ENCODE measurements at places on chromosomes 11 and 22.

DNA sequence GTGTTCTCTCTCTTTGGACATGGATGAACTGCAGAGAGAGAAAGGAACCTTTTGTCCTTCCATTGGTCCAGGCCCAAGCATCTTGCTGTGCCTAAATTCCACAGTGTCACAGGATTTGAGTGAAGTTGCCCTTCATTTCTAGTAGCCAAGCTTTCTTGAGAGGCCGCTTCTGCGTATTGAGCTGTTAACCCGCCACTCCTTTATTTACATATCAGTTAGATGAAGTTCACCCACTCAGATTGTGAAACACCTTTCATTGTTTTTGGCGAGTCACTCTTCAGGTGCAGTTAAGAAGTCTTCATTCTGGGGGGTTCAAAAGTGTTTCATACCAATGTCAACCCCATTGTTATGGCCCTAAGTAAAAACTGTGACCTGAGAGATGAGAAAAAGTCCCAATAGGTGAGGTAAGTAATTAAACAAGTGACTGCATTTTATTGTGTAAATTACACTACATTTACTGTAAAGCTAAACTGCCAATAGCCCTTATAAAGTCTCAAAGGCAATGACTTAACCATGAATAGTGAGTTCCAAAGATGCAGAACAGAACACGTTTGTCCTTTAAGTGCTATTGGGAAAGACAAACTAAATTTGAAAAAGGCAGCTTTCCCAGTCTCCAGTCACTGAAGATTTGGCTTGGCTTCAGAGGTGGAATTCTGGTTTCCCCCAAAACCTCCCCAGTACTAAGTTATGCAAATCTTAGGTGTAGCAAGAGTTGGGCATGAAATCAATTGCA is 61.0 kb downstream of the APIP start:
- DNase-seq: no peak

- no peak for DNase-seq
Observed at GRCh38 chr11:47111318-47111804, 65.3 kb downstream of the ARFGAP2 start.

- no peak for DNase-seq
Observed at GRCh38 chr22:25021409-25021808, 68.9 kb downstream of the KIAA1671 start.

- no peak for DNase-seq
Observed at GRCh38 chr11:10305262-10305963, 540 bp downstream of the ADM start.

DNA sequence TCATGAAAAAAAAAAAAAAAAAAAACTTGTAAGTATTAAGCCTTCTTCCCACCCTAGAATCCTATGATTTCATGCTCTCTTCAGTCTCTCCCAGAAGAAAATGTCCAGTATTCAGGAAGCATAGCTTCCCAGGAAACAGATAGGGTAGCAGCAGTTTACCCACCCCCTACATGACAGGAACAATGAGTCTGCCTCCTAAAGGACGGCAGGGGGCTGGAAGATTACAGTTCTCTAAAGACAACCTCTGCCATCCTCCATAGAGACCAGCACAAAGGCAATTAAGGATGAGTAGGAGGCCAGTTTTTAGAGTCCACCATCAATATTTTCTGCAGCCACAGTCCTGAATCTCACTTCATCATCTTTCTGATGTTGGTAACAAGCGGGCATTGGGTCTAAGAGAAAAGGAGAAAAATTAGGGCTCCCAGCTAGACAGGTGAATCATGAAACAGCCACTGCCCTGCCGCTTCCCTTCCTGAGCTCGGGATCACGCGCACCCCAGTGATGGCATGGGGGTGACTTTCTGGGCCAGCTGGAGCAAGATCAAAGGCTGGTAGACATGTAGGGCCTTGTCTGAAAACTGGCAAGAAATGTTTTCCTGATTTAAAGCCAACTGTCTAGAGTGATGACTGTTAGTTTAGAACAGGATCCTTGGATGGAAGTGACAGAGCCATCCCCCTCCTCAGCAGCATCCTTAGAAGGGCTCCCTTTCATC is 322.8 kb downstream of the LARGE1 start:
- no peak for DNase-seq

- no peak for DNase-seq
Observed at GRCh38 chr22:45320357-45320976, 10.7 kb downstream of the FAM118A start.

- DNase-seq: no peak
Observed at GRCh38 chr11:76491644-76492043, 46.8 kb downstream of the EMSY start.

DNA sequence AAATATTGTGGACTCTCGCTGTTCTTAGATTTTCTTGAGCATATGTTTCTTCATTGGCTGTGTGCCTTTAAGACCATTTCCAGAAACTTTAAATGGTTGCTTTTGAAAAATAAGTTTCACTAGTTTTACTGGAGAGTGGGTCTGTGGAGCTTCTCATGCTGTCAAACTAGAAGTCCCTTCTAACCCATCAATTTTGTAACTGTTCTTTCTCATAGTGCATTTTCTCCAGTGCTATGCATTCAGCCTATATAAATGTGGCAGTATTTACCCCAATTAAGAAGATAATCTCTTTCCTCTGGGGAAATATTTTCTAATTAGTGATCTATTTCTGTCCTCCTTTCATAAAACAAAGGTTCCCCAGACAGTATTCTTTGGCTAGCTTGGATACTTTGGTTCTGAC is 97.9 kb upstream of the RRM1 start:
- DNase-seq: no peak

DNA sequence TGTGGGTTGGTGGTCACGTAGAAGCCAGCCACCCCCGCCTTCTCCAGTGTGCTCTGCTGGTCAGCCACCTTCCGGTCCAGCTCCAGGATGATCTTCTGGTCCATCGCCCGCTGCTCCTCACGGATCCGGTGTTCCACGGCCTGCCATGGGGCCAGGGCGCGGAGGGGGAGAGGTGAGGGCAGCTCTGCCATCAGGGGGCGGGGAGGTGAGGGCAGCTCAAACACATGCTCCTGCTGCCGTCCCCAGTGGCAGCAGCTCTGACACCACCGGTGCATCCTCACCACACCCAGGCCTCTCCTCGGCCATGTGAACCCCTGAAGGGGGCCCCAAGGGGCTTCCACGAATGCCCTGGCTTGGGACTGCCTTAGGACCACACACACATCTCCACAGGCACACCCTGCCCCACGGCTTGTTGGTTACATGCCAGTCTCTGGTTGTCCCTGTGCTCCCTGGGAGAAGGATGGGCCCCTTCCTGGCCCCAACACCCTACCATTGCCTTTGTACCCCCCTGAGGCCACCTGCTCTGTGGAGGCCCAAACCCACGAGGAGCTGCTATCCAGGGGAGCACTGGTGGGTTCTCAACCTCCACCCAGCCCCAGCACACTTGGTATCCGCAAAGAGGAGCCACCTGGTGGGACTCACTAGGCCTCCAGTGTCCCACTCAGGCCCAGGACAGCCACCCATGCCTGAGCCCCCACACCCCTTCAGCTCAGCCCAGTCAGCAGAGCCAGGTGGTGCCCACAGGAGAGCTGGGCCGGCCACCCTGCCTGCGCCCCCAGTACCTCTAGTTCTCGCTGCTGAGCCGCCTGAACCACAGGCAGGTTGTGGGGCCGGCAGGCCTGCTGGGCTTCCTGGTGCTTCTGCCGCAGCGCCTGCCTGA is 4.3 kb downstream of the DGCR6L start:
- no peak for DNase-seq

DNA sequence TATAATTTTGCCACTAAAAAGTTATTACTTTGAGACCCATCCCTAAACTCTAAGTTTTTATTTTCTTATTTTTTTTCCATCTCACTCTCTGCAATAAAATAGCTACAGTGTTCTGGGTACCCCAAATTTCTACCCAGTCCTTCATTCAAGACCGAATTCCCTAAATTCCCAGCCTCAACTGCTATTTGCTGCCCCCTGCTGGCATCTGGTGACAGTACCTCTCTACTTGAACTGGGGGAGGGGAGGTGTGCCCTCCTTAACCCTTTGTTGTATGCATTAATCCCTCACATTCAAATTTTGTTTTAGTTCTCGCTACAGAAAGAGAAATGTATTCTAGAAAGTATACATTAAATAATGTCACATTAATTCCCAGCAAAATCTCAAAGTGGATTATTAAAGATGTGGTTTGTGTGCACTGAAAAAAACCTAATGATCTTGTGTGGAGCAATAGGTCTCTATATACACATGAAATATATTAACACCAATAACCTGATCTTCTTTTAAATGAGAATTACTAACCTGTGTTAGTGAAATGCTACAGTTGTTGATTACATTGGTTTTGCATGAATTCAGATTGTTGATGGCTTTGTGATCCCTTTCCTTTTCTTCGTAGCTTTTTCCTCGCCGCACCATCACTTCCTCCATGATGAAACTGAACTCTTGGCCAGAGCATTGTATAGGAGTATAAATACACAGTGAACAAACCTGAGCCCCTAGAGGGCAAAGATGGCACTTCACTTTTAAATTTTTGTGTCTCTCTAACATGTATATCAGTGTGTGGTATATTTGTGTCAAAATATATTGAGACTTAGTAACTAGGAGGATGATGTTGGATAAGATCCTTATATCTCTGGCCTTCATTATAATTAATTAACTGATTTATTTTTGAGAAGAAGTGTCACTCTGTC is 590.0 kb downstream of the METTL15 start:
- DNase-seq: no peak

GRCh38 chr11:65932558-65932919 is 12.7 kb upstream of the TSGA10IP start:
- no peak for DNase-seq

DNA sequence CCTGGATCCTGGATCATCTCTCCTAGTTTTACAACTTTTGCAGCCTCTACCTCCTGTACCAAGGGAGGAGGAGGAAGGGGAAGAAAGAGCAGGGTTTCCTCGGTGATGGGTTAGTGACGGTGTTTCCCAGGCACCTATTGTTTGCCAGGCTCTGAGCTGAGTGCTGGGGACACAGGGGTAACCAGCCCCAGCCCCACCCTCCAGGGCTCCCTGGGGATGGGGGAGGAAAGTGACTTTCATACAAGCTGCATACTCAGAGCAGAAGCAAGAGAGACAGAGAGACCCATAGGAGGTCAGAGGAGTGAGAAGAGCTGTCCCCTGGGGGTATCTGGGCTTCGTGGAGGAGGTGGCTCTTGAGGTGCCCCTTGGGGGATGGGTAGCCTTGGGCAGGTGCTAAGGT is 89.4 kb upstream of the THY1 start:
- DNase-seq: no peak

DNA sequence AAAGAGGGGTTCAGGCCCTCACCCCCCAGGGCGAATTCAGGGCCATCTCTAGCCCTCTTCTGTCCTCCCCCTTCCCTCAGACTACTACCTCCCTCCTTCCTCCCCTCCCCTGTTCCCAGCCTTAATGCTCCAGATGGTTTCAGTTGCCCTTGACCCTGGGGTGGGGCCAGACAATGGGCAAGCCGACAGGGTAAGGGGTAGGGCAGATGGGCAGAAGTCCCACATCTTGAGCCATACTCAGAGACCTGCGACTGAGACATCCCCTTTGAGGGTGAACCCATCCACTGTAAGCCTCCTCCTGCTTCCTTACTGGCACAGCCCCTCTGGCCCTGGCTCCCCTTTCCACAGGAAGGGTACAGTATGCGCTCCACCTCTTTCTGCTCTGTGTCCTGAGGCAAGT is 1.9 kb downstream of the RHBDD3 start:
- DNase-seq: no peak

GRCh38 chr11:66883016-66883965 is 26.4 kb downstream of the LRFN4 start:
- no peak for DNase-seq

GRCh38 chr22:29932136-29932535 is 49.2 kb downstream of the MTMR3 start:
- no peak for DNase-seq

GRCh38 chr11:121881806-121882205 is 234.2 kb downstream of the BLID start:
- no peak for DNase-seq

GRCh38 chr11:13672576-13673210 is 4.2 kb downstream of the FAR1 start:
- no peak for DNase-seq

- DNase-seq: no peak
Observed at GRCh38 chr11:133214646-133215045, 317.7 kb downstream of the OPCML start.

DNA sequence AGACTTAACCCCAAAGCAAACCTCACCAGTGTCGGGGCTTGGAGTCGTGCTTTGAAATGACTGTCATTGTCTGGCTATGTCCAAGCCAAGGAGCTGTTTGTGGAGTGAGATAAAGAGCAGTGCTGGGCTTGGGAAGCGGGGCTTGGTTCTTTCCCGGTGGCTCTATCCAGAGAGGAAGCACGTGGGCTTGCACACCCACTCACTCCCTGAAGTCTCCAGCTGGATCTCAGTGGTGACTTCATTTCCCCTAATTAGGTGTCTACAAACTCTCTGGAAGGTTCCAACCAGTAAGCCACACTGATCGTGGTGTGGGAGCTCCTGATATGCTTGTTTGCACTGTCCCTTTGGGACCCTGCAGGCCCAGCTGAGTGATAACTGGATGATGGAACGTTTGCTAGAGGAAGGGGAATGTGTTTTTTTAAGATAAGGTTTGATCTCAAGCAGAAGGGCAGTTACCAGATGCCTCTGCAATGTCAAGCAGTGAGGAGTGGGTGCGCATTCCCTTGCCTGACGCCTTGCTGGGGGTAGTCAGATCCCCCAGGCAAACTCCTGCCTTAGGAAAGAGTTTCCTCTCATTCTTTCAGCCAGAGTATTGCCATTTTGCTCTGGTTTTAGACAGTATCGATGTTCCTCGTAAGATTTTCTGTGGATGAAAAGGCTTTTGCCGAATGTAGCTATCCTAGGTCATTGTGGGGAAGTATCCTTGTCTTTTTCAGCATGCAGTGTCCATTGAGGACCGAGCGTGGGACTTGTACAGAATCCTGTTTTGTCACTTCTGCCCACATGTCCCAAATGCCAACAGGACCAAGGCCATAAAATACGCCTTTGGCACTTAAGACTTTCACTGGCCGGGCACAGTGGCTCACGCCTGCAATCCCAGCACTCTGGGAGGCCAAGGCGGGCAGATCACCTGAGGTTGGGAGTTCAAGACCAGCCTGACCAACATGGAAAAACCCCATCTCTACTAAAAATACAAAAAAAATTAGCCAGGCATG is 90.9 kb downstream of the MICAL2 start:
- no peak for DNase-seq

DNA sequence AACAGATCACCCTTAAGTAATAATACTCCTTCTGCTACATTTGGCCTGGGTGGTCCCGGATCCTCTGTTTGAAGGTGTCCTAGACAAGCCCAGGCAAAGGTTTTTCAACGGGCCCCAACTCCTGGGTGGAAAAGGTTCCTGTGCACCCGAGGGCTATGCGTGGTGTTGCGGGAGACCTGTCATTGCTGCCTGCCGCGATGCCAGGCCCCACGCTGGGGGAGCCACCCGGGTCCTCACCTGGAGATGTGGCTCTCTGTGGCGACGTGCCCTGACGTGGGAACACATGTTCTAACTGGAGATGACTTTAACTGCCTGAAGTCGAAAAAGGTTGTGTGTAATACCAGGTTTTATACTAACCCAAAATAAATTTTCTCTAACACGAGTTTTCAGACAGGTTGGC is 467.1 kb downstream of the NTM start:
- DNase-seq: no peak

DNA sequence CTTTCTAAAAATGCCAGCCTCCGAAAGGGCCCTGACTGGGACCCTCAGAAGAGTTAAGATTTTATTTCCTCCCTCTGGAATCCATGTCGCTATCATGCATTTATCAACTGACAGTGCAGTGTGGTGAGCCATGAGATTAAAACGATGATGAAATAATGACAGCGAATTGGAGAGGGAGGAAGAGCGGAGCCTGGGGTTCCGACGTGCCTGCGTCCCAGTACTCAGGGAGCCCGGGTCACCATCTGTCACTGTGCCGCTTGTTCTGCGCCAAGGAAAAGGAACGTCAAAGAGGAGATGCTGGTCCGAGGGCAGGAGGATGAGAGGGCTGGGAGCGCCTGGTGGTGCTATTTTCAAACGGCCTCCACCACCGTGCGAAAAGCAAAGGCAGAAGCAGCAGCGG is 46.2 kb downstream of the MACROD1 start:
- DNase-seq: no peak
